Upper lobe of left lung (tissue), 6 donors: ENCODE measurements at places on chromosomes 3 and 15. TPM values are rescaled to one million over a fixed set of nuclear protein-coding genes. Genes with fewer than 3 reads are reported as not detected.
A peak's percentile ranks its signal among the peaks of the same experiment; 100 is the strongest.

DNA sequence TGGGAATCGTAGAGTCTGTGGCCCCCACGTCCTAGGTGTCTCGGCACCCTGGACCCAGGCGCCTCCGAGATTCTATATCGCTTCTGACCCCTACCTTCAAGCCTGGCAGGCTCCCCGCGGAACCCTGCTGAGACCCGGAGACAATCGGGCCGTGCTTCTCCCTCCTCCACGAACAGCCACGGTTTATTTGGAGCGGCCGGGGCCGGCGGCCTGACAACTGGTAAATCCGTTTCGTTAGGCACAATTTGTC, 1.4 kb downstream of the GATA2 start:
- H3K27me3 ChIP-seq, result peaks cover 78% of the 10 kb centered on the region
- H3K4me3 ChIP-seq, result peak overlapping the region; percentile 69
- H3K36me3 ChIP-seq, result peaks cover 13% of the 10 kb centered on the region
- peak; percentile 20 for DNase-seq
- H3K4me1 ChIP-seq, result peaks cover 51% of the 10 kb centered on the region

- no peaks in the 10 kb centered on the region for H3K4me1 ChIP-seq
- no peaks in the 10 kb centered on the region for H3K36me3 ChIP-seq
- DNase-seq, result no peak
- no peak overlapping the region for H3K27ac ChIP-seq
- H3K27me3 ChIP-seq, result no peaks in the 10 kb centered on the region
- H3K4me3 ChIP-seq, result no peak overlapping the region
Observed at GRCh38 chr15:66004618-66005262, 135.4 kb downstream of the RAB11A start.

DNA sequence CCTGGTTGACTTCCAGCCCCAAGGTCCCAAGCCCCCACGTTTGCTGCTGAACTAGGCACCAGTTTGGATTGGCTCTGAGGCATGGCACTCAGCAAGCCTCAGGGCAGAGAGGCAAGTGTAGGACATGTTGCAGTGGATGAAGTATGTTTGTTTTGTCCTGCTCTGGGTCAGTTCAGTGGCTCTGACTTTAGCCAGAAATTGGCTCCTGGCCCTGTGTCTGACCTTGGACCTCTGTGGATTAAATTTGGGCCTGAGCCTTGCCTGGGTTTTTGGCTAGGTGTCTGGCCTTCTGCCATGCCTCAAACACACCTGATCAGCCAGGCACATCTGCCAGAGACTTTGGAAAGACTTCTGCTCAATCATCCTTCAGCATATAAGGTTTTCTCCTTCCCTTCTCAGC, 3.6 kb upstream of the MRAS start:
- H3K27ac ChIP-seq, result no peak overlapping the region
- no peaks in the 10 kb centered on the region for H3K27me3 ChIP-seq
- no peak overlapping the region for H3K4me3 ChIP-seq
- H3K4me1 ChIP-seq, result peaks cover 10% of the 10 kb centered on the region
- no peaks in the 10 kb centered on the region for H3K36me3 ChIP-seq
- no peak for DNase-seq

DNA sequence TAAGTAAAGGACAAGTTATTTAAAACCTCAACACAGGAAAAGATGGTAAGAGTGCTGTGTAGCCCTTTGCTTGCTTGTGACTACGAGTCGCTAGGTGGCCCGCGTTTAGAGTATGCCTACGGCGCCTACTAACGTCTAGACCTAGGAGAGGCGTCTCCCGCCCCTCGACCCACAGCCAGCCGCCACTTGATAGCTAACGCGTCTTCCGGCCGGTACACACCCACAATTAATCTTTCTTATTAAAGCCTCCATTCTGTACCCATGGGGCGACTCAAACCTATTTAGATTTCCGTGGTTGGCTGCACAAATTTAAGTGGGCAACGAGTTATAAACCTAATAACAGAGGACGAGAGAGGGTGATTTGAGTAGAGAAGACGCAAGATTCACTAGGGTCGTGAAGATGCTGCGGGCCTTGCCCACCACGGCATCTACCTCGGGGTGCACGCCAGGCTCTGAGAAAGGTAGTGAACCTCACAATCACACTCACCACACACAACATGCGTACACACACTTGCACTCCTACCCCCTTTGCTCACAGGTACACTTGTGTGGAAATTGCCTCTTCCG, 12.0 kb downstream of the SOX2 start:
- H3K27ac ChIP-seq, result no peak overlapping the region
- peaks cover 14% of the 10 kb centered on the region for H3K27me3 ChIP-seq
- peaks cover 17% of the 10 kb centered on the region for H3K4me1 ChIP-seq
- H3K36me3 ChIP-seq, result no peaks in the 10 kb centered on the region

The CAPN3 gene
- total RNA-seq, result 24.0 TPM

The CPN2 gene
- not detected for total RNA-seq

The CHRNB4 gene
- not detected for total RNA-seq

The RPL15 gene
- total RNA-seq, result 326 TPM
